Stimulated activated naive CD4-positive, alpha-beta T cell treated with Interleukin-2 at 50 U/mL for 16 hours (primary cell): ENCODE measurements at places on chromosomes 3 and 15.

DNA sequence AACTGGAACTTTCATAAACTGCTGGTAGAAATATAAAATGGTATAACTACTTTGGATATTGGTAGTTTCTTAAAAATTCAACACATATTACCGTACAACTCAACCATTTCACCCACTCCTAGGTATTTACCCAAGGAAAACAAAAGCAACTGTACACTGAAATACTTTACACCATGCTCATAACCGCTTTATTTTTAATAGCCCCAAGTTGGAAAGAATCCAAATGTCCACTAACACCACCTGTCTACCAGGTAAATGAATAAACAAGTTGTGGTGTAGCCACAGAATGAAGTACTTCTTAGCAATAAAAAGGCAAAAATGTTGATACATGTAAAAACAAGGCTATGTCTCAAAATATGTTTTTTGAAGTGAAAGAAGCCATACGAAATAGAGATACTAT is 215.9 kb upstream of the PEX5L start:
- DNase-seq, result no peak

- no peak for DNase-seq
Measured at GRCh38 chr15:66095871-66096687, 157.5 kb downstream of the MEGF11 start.

DNA sequence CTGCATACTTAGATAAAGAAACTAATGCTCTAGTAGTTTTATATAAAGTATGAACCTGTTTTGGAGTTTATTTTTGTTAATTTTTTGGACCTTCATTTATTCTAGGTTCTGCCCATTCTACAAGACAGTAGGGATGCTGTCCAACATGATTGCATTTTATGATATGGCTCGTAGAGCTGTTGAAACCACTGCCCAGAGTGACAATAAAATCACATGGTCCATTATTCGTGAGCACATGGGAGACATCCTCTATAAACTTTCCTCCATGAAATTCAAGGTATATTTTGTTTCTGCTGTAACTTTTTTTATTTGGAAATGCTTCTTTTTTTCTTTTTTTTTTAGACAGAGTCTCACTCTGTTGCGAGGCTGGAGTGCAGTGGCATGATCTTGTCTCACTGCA is 33.3 kb upstream of the GRAMD1C start:
- DNase-seq, result no peak

GRCh38 chr3:58167431-58168351 is 43.1 kb downstream of the DNASE1L3 start:
- DNase-seq, result peak; percentile 17

DNA sequence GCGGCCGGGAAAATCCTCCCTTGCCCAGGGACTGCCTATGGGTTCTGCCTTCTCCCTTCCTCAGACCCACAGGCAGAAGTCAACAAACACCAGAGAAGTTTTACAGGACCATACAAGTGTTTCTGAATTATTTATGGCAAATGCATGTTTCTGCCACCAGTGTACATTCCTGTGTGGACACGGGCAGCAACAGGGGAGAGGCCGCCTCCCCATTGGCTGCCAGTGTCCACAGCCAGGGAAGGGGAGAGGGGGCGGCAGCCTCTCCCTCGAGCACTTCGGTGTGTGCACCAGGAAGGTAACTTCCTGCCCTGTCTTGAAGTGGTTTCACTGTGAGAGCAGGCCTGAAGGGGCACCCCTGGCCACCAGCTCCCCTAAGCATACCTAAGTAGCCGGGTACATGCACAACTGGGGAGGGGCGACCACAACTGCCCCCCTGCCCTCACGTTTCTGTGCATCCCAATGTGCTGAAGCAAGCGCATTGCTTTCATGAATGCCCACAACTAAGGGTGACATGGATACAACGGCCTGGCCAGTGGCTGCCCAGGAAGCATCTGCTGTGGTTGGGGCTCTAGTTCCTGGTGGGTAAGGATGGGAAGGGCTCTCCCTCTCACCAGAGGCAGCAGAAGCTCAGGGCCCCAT is 14.8 kb upstream of the SHISA5 start:
- no peak for DNase-seq

- DNase-seq, result no peak
Measured at GRCh38 chr3:114718898-114719210, 425.0 kb downstream of the TIGIT start.

DNA sequence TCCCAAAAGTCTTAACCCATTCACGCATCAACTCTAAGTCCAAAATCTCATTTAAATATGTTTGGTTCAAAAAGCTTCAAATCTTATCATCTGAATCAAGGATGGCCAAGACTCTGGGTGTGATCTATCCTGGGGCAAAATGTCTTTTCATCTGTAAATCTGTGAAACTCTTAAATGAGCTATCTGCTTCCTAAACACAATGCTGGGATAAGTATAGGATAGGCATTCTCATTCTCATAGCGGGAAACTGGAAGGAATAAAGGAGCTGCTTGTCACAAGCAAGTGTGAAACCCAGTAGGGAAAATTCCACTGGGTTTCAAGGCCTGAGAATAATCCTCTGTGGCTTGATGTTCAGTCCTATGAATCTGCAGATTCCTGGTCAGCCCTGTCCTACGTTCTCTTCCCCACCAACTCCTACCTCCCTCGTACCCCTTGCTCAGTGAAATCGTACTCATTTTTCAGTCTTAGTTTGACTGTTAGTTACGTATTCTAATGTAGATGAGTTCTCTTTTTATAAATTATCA is 156.7 kb downstream of the EPHA3 start:
- no peak for DNase-seq

- no peak for DNase-seq
Measured at GRCh38 chr3:112425382-112425781, 73.9 kb downstream of the BTLA start.

DNA sequence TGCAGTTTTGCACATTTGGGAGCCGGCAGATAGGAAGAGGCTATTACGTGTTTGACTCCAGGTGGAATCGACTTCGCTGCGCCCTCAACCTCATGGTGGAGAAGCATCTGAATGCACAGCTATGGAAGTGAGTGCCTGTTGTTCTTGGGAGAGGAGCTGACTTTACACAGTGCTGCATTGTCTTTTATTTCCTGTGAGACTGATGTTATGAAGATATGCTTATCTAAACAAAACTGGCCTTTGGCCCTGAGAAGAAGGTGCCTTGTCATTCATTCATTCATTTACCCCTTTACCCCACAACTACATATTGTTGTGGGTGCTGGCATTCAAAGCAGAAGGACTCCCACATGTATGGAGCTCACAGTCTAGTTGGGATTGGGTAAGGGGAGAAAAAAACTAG is 32.6 kb downstream of the PSMD6 start:
- DNase-seq, result no peak

DNA sequence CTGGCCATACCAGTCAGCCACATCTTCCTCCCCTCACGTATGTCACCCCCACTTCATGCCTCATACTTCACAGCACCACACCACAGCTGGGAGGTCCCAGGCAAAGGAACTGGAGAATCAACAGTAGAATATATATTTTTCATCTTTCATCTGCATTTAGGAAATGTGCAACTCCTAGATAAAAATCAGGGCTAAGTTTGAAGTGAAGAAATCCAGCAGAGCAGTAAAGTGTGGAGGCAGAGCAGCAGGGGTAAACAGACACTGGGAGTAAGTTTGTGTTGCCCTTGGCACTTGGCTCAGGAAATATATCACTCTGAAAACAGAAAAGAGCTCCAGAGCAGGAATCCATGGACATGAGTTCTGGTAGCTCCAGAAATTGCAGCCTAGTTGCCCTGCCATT is 2.8 kb upstream of the HERC1 start:
- no peak for DNase-seq

DNA sequence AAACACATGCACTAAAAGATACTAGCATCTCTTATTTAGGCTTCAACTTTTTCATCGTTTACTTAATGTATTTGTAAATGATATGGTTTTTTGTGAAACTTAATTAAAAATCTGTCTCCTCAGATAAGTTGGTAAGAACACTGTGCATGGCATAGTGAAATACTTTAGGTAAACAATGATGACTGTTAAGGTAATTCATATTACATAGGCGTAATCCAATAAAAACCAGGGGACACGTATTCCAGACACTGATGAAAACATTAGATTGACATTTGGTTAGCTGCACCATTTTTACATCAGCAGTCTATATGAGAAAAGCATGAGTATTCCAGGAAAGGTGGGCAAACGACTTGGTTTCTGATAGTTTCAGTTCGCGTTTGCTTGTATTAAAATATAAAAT is 170.0 kb downstream of the MBNL1 start:
- no peak for DNase-seq

DNA sequence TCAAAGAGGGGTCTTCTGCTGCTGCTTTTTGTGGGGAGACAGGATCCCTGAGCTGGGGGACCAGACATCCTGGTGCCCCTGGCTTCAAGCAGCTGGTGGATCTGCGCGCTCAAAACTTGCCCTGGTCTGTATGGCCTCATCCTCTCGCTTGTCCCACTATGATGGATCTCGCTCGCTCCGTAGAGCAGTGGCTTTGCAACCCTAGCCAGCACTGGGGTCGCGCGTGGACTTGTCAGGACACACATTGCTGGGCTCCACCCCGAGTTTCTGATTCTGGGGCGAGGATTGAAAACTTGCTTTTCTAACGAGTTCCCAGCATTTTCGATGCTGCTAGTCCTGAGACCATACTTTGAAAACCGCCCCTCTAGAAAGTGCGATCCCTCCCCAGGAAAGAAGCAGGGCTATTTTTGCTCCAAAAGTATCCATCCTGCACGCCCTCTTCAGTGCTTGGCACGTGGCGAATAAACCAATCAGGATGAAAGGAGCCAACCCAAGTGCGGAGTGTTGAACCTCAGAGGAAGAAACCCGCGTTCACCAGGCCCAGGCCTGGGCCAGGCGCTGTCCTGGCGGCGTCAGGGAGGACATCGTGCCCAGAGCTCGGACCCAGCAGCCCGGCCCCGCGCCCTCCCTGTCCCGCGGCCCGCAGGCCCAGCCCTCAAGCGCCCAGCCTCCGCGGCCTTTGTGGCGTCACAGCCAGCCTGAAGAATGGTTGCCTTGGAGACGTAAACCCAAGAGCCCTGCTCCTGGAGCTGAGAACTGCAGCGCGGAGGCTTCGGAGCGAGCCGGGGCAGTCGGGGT is at the start of gene CFAP100:
TSS of gene CFAP100 (plus strand) at position 731 of the 798 bp plus-strand sequence. CDS start 1,092 bp downstream, outside the sequence.
- no peak for DNase-seq

- DNase-seq, result no peak
Measured at GRCh38 chr15:94411285-94411684, 179.9 kb downstream of the MCTP2 start.

DNA sequence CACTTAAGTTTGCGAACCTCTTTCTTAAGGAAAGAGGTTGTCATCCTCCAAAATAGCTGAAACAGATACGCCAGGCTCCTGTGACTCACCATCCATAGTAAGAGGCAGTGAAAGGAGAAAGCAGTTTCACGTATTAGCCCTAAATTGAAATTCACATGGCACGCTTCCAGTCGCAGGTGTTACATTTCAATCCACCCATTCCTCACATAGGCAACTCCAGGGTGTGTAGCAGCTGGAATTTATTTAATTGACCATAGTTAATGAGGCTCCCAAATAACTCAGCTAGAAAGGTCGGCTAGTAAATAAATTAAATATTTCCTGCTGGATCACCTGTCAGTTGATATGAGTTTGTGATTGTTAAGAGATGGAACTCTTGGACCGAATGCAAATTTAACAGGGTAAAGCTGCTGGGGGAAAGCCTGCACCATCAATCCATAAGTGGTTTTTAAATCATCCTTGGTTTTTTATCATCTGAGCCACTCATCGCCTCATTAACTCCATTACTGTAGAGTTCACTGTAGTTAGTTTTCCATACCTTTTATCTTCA is 19.6 kb downstream of the NSUN3 start:
- no peak for DNase-seq

DNA sequence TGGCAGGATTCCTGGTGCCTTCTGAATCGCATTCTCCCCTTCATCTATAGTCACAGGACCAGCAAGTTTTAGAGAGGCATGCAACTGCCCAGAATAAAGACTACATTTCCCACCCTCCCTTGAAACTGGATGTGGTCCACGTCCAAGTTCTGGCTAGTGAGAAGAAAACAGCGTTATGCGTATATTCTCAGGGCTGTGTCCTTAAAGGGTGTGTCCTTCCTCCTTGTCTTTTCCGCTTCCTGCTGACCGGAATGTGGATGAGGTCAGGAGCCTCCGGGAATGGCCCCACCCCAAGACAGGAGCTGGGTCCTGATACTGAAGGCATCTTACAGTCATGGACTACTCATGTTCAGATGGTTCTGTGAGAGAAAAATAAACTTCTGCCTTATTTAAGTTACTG is 20.2 kb downstream of the CHST2 start:
- DNase-seq, result no peak

DNA sequence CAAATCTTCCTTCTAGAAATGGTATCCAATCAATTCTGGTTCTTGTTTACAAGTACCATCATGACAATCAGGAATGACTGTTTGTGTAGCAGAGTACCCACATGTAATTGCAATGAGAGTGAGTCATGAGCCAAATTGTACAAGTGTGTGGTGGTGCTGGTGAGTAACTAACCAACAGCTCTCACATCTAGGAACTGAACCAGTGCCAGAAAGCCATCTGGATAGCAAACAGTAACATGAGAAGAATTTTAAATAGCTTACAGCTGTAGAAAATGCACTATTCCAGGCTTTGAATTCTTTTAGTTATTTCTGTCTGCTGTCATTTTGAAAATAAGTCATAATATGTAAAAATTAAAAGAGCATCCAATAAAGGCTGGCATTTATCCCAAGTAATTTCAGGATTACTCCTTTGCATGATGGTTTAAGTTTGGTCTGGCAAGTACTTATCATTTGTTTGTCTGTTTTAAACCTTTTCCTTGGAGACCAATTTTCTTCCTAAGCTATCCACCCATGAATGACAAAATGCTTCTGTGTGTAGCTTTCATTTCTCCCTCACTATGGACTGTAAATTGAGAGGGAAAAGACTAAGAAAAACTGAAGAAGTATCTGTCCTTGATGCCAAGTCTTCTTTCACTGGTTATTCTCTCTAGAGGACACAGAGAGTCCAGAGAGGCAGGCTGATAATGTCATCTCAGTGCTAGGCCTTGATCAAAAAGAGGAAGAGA is 60.0 kb downstream of the PIK3CB start:
- no peak for DNase-seq

DNA sequence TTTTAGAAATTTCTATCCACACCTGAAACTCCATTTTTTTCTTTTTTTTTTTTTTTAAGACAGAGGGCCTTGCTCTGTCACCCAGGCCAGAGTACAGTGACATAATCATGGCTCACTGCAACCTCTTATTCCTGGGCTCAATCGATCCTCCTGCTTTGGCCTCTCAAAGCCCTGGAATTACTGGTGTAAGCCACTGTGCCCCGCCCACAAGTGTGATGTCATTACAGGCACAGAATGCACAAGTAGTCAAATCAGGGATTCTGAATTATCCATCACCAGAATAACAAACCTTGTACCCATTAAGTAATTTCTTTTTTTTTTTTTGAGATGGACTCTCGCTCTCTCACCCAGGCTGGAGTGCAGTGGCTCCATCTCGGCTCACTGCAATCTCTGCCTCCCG is 1.9 kb downstream of the UQCRC1 start:
- DNase-seq, result no peak

GRCh38 chr15:94417501-94418293 is 186.3 kb downstream of the MCTP2 start:
- DNase-seq, result no peak

GRCh38 chr3:69033470-69033869 is 18.7 kb downstream of the TMF1 start:
- DNase-seq, result no peak
